Neuronal stem cell (in vitro differentiated cells): ENCODE measurements at places on chromosomes 13 and 19.

DNA sequence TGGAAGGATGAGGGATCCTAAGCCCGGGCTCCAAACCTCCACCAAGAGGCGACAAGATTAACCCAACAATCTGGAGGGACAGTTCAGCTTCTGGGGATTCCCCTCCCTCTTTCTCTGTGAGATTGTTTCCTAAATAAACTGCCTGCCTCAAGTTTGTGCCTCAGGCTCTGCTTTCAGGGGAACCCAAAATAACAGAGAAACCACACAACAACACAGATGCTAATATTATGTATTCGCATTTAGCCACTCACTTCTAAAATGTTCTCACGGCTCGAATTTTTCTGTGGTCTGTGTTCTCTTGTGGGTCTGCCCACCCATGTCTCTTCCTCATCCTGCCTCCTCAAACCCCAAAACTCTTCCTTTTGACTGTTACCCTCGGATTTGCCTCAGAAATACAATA lies 1381.1 kb upstream of the SLC10A2 start:
- DNase-seq = no peak

DNA sequence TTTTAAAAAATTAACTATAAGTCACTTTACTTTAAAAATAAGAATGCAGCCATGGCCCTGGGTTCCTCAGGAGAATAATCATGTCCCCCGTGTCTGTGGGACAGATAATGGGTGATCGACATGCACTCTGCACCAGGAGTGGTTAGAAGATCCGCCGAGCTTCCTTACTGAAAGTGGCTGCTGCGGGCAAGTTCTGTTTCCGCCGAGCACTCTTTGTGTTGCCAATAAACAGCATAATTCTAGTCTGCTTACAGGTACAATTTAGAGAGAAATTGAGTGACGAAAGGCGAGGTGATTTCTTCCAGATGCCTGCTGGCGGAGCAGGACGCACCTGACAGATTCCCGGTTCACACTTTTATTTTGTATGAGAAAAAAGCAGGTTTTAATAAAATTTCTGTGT lies 139.0 kb downstream of the SOX1 start:
- DNase-seq = no peak

DNA sequence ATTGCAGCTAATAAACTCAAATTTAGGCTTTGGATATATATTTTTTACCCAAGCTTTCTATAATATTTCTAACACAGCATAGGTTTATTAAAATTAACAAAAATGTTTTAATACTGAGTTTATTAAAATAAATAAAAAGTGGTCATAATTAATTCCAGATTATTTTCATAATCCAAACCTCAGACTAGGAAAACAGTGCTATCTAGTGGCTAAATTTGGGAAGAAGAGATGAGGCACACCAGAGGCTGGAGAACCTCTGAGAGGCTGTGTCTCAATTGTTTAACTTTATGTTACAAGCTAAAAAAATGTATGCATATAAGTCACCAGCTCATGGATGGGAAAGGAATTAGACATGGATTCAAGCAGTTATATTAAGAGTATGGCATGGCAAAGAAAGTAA lies 392.5 kb downstream of the DIAPH3 start:
- DNase-seq = no peak

- no peak for DNase-seq
Measured at GRCh38 chr19:31256593-31256960, 92.7 kb downstream of the TSHZ3 start.

DNA sequence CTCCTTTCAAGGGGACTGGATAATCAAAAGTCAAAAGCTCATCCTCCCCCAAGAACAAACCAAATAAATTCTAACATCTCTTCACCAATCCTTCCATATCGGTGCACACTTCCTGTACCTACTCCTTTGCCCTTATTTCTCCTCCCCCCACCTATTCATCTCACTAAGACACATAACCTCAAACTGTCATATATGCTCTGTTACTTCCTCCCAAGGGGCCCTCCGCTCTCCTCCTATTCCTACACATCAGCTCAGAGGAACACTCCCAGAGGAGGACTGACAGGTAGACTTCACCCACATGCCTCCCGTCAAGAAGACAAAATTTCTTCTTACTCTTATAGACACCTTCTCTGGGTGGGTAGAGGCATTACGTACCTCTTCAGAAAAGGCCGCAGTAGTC lies 48.1 kb downstream of the ZNF93 start:
- no peak for DNase-seq

DNA sequence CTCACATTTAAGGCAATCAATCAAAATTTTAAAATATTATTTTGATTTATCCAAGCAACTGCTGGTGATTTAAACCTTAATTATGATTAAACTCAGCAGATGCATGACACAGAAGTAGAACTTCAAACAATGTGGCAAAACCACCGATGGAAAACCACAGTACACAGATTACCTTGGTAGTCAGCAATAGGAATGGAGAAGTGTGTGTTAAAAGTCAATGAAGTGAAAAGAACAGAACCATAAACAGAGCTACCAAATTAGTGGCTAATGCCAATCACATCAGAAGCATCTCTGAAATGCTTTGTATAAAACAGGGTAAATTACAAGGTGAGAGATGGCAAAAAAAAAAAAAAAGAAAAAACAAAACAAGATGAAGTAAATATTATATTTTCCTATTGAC lies 31.2 kb downstream of the KATNAL1 start:
- no peak for DNase-seq

DNA sequence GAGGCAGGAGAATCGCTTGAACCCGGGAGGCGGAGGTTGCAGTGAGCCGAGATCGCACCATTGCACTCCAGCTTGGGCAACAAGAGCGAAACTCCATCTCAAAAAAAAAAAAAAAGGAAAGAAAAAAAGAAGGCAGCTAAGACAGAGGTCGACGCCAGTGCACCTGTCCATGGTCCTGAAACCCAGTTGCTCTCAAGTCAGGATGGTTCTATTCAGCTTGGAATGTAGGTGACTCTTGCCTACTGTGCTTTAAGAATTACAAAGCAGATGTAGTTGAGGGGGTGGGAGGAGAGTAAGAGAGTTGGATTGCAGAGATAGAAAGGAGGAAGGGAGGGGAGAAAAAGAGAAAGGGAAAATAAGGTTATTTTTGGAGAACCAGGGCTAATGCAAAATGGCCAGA lies 18.7 kb downstream of the CACNG7 start:
- DNase-seq = peak; percentile 65

- no peak for DNase-seq
Measured at GRCh38 chr13:40442231-40442630, 224.2 kb downstream of the FOXO1 start.

- DNase-seq = no peak
Measured at GRCh38 chr13:98207416-98207815, 30.3 kb upstream of the RNF113B start.

DNA sequence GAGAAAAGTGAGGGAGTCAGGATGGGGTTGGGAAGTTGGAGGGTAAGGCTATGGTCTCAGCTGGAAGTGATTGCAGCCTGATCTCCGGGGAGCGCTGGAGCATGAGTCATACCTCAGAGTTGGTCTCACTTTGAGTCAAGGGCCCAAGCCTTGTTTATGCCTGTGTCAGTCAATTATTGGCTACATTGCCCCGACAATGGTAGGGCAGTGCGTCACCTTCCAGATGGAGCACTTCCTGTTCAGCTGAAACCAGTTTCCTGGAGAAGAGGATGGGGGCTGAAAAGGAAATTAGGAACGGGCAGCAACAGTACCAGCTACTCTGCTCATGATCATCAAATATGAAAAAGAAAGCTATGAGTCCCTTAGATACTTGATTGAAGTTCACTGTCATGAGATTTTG lies 60.4 kb downstream of the ADGRE1 start:
- no peak for DNase-seq

DNA sequence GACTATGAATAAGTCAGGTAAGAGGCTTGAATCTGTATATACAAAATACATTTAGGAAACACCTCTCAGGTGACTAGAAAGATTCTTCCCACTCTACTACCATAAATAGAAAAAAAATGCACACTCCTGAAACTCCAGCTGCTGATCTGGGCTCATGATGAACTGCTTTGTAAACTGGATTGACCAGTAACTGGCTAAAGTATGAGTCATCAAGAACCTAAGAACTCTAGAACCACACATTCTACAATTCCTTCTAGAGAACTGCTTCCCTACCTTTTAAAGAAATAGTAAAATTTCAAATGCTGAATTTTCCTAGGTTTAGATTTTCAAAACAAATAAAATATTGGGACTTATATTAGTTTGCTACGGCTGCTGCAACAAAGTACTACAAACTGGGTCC lies 55.2 kb downstream of the ELF1 start:
- DNase-seq = no peak
